ENCODE measurements at places on chromosomes 3 and 15.
A peak's percentile ranks its signal among the peaks of the same experiment; 100 is the strongest.

- DNase-seq: no peak
Observed at GRCh38 chr3:115549071-115549470, 74.2 kb upstream of the GAP43 start.

GRCh38 chr15:56923174-56923591 lies 4.7 kb downstream of the TCF12 start:
- no peak for DNase-seq

- DNase-seq: no peak
Observed at GRCh38 chr15:27268923-27269322, 297.9 kb downstream of the GABRG3 start.

DNA sequence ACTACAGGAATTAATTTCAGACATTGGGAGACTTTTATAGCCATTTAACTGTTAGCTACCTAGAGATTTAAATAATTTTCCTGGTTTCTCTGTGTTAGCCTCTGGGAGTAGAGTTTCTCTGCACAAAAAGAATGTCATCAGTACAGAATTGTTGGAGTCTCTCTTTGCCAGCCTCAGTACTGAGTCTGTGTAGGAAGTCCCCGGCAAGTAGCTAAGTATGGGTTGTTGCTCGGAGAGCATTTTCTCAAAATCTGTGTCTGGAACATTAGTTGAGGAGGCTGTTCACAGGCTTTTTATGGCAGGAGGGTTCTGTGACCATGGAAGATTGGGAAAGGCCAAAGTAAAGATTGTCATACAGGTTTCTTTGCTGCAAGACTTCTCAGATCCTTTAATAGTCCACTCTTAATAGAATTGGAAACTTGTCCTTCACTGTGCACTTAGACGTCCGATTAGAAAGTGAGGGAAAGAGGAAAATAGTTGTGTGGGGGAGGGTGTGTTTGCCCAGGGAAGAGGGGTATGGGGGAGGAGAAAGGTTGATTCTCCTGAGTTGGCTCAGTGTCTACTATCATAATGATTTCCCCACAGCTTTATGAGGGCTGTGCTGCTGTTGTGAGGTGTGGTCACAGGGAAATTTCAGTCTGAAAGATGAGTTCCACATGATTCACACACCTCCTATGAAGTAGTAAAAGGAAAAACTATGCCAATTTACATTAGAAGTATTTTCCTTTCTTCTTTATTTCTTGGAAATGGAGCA lies 207.1 kb downstream of the PTPRG start:
- no peak for DNase-seq

DNA sequence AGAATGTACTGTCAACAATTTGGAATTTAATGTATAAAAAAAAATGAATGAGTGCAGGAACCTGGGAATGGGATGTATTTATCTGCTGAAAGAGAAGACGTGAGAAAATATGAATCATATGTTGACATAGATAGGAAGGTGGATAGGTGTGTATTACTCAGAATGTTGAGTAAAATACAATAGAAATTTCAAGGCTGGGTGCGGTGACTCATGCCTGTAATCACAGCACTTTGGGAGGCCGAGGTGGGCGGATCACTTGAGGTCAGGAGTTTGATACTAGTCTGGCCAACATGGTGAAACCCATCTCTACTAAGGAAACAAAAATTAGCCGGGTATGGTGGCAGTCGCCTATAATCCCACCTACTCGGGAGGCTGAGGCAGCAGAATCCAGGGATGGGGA lies 202.8 kb downstream of the CADM2 start:
- no peak for DNase-seq

DNA sequence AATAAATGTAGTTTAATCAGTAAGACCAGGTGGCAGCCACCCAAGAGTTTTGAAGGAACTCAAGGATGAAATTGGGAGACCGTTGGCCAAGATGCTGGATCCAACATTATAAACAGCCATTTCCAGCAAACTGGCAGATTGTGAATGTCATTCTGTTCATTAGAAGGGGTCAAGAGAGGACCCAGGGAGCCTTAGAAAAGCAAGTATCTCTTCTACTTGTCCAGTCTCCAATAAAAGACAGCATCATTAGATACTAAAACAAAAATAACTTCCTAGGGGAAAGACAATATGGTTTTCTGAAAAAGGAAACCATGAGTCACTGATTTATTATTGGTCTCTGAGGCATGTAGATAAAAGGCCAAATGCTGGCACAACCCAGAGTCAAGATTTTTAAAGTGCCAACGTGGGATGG lies 67.9 kb downstream of the GADL1 start:
- DNase-seq: no peak

- no peak for DNase-seq
Observed at GRCh38 chr3:11272906-11273574, 843 bp downstream of the ATG7 start.

- no peak for DNase-seq
Observed at GRCh38 chr3:11392014-11392859, 120.0 kb downstream of the ATG7 start.

GRCh38 chr3:142498397-142499180 lies 50.8 kb upstream of the XRN1 start:
- no peak for DNase-seq

DNA sequence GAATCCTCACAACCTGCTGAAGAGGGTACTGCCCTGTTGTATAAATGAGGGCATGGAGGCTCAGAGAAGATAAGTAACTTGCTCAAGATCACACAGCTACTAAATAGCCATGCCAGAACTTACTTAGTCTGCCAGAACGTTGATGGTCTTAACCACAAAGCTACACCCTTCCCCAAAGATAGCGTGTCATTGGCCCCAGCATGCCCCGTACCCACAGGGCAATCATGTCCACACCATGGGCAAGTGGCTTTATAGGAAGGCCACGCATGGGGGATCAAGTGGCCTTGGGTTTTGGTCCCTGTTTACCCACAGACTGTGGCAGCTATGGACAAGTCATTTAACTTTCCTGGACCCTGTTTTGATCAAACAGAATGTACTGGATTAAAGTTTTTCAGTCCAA lies 15.9 kb upstream of the ARHGEF3 start:
- no peak for DNase-seq

- no peak for DNase-seq
Observed at GRCh38 chr3:38130631-38131065, 6.3 kb downstream of the ACAA1 start.

DNA sequence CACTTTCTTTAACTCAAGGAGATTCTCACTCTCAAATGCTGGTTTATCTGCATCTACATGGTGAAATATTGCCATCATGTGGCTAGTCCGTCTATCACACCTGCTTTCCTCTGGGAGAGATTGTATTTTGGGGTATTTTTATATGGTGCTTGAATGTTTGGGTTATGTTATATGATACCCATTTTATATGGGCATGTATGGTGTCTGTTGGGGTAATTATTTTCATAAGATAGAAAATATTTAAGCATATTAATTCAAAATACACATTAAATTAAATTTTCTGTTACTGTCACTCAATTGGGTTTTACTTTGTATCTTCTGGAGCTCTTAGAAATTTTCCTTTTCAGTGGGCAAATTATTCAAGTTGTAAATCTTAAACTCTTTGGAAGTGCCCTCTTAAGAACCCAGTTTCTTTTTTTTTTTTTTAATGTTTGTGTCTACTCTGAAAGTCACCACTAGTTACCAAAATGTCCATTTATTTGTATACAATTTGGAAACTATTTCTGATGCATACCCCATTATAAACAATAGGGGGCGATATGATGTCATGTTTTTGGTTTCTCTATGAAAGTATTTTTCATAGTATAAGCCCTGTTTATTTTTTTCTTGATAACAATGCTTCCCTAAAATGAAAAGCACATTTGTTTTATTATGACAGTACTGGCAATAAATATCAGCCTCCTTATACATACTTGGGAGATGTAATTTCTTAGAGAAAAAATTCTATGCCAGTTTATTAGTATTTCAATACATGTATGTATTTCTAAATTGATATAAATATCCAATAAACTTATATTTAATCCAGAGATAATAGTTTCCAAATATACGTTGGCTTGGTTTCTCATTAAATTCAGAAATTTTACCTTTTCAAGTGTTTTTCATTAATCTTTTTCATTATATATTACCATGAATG lies 36.1 kb upstream of the PLSCR5 start:
- no peak for DNase-seq

GRCh38 chr3:167736264-167736787 lies 805 bp downstream of the SERPINI1 start:
- no peak for DNase-seq

DNA sequence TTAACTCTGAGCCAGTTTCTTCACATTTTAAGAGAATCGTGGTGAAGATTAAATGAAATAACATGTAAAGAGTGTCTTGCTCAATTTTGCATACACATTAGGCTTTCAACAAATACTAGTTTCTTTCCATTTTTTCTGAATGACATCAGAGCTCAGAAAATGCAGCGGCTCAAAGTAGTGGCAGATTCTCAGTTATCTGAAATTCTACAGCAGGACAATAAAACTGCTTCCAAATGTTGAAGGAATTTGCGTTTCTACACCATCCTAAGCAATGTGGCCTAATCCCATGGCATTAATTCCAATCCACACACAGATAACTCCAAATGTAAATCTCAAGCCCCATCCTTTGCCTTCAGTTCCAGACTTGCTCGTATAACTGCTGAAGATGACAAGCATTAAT lies 115.8 kb downstream of the PLCH1 start:
- no peak for DNase-seq

- no peak for DNase-seq
Observed at GRCh38 chr3:40780291-40780924, 255.6 kb downstream of the ZNF621 start.

DNA sequence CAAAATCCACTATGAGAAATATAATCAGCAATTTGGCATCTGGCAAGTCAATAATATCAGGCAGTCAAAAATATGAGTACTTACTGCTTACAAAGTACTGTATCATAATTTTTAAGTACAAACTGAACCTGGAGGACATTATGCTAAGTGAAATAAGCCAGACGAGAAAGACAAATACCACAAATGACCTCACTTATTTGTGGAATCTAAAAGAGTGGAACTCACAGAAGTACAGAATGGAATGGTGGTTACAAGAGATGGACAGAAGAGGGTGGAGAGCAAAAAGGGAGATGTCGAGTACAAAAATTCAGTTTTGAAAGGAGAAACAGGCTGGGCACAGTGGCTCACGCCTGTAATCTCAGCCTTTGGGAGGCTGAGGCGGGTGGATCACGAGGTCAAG lies 12.4 kb downstream of the PCYT1A start:
- no peak for DNase-seq

- DNase-seq: no peak
Observed at GRCh38 chr15:56351353-56351752, 13.9 kb upstream of the TEX9 start.

DNA sequence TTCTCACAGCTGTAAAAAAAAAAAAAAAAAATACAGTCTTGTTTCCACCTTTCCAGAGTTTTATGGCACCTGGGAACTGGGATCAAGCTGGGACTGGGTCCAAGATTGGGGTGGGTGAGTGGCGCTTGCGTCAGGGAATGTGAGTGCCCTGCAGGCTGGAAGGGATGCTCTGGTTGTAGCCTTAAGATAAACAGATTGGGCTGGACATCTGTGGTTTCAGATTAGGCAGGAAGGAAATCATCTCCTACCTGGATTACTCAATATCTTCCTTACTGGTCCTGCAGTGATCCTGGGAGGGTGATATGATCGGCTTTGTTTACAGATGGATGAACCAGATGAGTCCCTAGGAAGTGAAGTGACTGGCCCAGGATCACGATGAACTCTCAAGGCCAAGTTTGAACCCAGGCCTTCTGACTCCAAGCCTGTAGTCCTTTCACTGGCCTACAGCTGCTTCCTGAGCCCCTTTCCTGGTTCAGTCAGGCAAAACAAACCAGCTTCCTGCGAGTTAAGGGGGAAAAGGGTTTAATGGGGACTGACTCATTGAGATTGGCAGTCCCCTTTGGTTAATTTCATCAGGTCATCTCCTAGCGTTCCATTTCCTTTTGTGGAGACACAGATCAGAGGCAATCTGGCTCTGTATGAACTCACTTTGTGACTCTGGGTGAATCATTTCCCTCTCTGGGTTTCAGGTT lies 179.8 kb downstream of the THSD4 start:
- no peak for DNase-seq

- no peak for DNase-seq
Observed at GRCh38 chr15:66195621-66196230, 57.8 kb downstream of the MEGF11 start.

- DNase-seq: peak; percentile 27
Observed at GRCh38 chr3:16897254-16897926, 12.6 kb downstream of the PLCL2 start.

DNA sequence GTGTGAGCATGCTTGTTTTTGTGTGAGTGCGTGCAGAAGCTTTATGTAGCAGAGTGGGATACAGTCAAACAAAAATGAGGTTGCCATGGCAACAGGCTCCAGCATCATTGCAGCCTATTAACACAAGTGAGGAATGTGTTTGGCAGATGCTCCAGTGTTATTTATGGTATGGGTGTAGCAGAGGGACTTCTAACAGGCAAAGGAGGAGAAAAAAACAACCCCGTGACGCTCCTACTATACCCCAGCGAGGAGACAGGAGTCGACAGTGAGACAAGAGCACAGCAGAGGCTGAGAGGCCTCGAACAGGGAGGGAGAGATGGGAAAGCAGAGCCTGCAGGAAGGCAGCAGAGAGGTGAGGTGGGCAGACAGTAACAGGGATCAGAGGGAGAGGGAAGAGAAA lies 4.9 kb downstream of the ADCY5 start:
- no peak for DNase-seq

DNA sequence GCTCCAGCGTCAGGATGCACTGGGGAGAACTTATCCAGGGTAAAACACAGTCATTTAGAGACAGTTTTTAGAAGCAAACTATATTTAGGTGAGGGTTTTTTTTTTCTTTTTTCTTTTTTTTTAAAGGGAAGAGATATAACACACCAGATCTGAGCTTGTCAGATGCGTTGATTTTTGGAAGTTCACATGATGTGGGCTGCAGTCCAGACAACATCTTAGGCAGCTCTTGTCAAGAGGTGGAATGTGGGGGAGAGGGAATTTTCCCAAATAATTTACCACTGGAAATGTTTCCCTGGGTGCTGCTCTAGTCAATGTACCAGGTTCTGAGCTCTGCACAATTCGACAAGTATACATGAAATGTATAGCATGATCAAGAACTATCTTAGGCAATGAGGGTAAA lies 93.3 kb downstream of the OXNAD1 start:
- DNase-seq: no peak

DNA sequence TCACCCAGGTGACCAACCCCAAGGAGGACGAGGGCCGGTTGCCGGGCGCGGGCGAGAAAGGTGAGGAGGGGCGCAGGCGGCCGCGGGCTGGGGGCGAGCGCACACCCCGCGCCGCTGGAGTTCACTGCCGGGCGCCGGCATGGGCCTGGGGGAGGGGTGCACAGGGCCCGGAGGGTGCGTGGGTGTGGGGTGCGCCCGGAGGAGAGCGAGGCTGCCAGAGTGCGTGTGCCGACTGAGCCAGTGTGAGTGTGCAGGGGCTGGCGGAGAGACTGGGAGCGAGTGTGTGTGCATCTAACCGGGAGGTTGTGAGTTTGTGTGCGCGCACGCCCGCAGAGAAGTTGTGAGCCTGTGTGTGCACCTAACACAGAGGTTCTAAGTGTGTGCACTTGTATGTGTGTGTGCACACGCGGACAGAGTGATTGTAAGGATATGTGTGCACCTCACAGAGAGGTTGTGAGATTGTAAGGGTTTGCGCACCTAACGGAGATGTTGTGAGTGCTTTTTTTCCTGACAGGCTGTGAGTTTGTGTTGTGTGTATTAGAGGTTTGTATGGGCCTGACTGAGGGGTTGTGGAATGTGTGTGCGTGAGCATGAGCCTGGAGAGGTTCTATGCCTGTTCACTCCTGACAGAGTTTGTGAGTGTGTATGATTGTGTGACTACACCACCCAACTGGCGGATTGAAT lies 681 bp downstream of the CTDSPL start:
- DNase-seq: peak; percentile 59
